Upper lobe of left lung (tissue), 6 donors: ENCODE measurements at places on chromosomes 16 and 17. TPM values are rescaled to one million over a fixed set of nuclear protein-coding genes. Genes with fewer than 3 reads are reported as not detected.

LCMT1 gene
- 32.5 TPM for total RNA-seq

GRCh38 chr17:76841776-76842405, 26.3 kb upstream of the MGAT5B start:
- DNase-seq = no peak

DNA sequence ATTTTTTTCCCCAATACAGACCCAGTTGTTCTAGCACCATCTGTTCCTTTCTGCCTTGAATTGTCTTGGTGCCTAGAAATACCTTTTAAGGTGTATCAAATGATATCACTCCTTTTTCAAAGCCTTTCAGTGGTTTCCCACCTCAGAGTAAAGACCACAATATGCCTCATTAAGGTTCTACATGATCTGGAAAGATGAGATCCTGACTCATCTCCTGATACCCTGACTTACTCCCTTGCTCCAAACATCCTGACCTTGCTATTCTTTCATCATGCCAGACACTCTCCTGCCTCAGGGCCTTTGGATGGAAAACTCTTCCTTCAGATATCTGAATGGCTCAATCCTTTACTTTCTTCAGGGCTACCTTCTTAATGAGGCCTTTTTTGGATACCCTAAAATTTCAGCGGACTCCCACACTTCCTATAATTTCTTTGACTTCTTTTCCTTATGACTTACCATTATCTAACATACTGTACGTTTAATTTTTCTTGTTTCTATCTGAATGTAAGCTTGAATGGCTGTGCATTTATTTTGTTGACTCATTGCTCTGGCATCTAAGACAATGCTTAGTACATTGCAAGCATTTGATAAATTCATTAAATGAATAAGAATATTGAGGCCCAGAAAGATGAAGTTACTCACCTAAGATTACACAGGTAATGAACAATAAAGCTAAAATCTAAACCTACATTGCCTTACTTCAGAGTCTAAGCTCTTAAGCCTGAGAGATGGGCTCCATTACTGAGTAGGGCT, 19.2 kb downstream of the FLOT2 start:
- DNase-seq = no peak

CUEDC1 gene
- total RNA-seq = 48.6 TPM

GRCh38 chr16:5738586-5738985, 641.0 kb upstream of the EEF2KMT start:
- DNase-seq = no peak

KRT14 gene
- not detected for total RNA-seq

AOC2 gene
- 2.4 TPM for total RNA-seq

GRCh38 chr17:10119203-10120108, 79.0 kb downstream of the GAS7 start:
- peak; percentile 89 for DNase-seq
